ENCODE measurements at places on chromosomes 2 and 18.

DNA sequence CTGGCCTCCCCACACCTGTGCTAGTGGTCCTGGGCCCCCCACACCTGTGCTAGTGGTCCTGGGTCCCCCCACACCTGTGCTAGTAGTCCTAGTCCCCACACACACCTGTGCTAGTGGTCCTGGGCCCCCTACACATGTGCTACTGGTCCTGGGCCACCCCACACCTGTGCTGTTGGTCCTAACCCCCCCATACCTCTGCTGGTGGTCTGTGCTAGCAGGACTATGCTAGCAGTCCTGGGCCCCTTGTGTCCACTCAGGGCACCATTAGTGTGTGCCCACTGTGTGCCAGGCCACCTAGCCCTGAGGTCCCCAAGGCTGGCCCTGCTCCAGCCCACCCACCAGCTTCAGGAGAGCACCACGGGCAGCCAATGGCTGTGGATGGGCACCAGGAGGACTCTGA lies 558.2 kb upstream of the SALL3 start:
- DNase-seq, result no peak

DNA sequence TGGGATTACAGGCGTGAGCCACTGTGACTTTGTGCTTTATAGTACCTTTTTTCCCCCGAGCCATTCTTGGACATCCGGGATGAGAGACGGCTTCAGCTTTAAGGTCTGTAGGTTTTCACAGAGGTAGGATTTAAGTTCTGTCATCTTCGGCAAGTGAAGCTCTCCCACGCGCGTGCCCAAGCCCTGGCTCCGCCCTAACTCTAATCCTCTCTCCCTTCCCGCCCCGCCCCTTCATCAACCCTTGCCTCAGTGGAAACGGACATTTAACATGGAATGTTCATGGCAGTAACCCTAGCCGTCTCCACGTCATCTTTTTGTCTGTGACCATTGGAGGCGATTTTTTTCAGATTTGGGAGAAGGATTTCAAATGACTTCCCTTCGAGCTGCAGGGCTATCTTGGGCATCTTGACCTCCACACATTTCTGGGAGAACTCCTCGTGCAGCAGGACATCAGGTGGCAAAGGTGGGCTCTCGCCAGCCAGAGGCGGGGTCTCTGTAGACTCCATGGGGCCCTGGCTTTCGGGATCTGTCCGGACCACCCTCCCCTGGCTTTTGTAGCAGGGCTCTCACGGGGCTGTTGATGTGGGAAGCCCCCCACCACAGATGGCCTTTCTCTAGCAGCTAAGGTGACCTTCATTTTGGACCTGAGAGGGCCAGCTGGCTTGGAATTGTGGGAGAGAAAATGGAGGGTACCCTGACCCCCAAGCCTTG lies 6.8 kb downstream of the COLEC11 start:
- DNase-seq, result no peak

- DNase-seq, result no peak
Observed at GRCh38 chr2:236712961-236713673, 143.5 kb downstream of the ACKR3 start.

- no peak for DNase-seq
Observed at GRCh38 chr2:6943523-6943922, 26.3 kb downstream of the RNF144A start.

DNA sequence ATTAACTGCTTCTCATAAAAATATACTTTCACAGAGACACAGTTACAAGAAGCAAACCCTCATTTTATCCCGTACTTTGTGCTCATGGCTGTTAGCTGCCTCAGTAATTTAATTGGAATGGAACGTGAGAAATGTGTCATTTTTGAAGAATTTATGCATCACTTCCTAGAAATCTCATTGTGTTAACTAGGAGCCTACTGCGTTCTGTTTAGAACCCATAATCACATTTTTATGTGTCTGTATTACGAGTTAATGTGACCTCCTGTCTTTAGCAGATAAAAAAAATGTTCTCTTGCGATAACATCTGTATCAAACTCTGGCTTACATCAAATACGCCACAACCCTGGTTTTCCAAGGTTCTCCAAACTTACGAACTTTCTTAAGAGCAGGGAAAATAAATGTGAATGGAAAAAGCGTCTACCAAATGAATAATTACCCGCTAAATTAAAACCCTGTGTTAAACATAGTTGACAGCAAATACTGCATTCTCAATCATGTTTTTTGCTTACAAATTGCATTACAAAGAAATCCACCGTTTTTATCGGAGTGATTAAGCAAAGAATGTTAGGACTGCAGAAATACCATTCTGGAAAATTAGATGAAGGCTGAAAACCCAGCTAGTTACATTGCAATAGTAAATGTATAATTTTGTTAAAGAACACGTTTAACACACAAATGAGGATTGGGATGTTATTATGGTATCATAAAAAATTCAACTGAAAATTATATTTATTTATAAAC lies 12.1 kb upstream of the GBX2 start:
- no peak for DNase-seq

GRCh38 chr2:125125902-125126301 lies 1100.8 kb downstream of the CNTNAP5 start:
- DNase-seq, result no peak

DNA sequence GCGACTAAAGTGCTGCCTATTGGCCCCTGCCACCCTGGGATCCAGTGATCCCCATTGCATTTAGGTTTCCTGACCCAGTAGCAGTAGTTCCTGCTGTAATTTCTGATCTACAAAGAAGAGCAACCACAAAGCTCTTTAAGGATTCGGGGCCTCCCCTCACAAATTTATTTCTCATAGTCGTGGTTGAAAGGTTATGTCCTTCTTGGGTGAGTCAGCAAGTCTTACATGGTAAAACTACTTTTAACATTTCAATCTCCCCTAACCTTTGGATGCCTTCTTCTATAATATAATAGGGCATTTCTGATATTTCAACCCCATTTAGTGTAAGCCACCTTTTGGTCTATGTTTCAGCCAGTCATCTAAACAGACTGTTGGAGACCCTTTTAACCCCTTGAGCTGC lies 14.9 kb downstream of the PIKFYVE start:
- no peak for DNase-seq

DNA sequence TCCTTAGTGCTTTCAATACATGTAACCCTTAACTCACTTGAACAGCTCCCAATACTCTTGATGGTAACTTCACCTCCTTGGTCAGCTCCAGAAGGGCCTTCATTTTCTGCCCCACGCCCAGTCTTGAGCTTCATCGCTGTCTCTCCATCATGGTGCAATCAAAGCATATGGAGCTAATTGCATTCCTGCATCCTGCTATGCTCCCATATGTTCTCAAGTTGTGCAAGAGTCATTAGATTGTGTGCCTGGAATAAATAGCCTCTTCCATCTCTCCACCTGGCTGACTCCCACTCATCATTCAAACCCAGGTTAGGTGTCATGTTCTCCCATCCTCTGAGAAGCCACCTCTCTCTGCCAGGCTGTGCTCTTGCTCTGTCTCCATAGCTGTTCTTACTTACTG lies 364.5 kb upstream of the RGPD4 start:
- DNase-seq, result no peak

- DNase-seq, result no peak
Observed at GRCh38 chr18:62880034-62880433, 164.7 kb downstream of the PHLPP1 start.
